ENCODE measurements at places on chromosomes 13 and 19.
A peak's percentile ranks its signal among the peaks of the same experiment; 100 is the strongest.

DNA sequence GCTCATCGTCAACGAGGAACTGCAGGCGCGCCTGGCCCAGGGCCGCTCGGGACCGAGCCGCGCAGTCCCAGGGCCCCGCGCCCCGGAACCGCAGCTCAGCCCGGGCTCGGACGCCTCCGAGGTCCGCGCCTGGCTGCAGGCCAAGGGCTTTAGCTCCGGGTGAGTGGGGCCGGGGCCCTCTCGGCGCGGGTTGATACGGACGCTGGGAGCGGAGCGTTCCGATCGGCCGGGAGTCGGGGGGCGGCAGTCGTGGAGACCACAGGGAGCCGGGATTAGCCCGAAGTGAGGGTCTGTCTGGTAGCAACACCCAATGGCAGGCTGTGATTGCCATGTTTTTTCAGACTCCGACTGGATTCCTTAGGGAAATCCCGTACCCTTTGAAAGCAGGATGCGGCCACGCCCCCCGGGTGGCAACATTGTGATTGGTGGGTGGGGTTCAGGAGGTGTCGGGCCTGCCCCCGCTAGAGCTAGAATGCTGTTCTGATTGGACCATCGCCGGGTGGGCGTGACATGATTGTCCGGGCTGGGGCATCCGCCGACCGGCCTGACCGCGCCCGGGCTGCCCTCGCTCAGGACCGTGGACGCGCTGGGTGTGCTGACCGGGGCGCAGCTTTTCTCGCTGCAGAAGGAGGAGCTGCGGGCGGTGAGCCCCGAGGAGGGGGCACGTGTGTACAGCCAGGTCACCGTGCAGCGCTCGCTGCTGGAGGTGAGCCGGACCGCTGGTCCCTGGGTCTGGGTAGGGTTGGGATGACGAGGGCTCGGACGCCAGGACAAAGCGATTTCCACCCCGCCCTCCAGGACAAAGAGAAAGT is 11.3 kb downstream of the EPS8L1 start:
- DNase-seq = peak; percentile 54

GRCh38 chr19:11373885-11374432 is 507 bp upstream of the SWSAP1 start:
- DNase-seq = peak; percentile 64

DNA sequence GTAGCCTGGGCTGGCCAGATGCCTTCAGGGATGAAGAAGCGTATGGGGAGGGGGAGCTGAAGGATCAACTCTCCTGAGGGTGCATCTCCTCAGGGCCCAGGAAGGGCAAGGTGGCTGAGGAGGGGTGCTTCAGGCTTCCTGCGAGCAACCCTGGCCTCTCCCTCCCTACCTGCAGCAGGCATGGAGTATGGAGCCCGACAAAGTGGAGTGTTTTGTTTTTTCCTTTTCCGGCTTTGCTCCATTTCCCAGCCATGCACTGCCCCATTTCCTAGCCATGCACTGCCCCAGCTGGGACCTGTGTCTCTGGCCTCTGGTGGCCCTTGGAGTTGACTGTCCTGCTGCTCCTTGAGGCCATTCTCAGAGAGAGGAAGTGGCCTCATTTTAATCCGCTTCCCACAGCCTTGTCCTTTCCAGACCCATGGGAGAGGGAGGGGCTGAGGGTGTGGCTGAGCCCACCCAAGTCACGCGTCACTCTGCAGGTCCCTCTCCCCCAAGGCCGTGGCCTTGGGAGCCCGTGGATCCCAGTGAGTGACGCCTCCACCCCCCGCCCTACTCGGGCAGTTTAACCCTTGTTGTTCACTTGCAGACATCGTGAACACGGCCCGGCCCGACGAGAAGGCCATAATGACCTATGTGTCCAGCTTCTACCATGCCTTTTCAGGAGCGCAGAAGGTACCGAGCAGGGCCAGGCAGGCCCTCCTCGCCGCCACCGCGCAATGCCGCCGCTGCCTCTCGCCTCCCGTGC is 34.4 kb downstream of the CAPN12 start:
- no peak for DNase-seq

DNA sequence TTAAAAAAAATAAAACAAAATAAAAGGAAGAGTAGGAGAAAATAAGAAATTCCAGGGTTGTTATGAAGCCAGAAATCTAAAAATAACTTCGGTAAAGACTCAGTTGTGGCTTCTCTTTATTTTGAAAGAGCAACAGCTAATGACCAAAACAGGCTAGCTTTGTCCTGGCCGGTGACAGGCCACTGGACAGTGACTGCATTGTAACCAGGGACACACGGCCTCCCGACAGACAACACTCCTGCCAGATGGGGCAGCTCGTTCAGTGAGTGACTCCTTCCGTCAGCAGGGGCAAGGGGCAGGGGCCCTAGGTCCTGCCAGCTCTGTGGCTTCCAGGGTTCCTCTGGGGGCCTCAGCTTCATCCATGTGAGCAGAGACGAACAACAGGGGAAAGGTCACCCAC is 173.4 kb downstream of the KATNAL1 start:
- DNase-seq = no peak

DNA sequence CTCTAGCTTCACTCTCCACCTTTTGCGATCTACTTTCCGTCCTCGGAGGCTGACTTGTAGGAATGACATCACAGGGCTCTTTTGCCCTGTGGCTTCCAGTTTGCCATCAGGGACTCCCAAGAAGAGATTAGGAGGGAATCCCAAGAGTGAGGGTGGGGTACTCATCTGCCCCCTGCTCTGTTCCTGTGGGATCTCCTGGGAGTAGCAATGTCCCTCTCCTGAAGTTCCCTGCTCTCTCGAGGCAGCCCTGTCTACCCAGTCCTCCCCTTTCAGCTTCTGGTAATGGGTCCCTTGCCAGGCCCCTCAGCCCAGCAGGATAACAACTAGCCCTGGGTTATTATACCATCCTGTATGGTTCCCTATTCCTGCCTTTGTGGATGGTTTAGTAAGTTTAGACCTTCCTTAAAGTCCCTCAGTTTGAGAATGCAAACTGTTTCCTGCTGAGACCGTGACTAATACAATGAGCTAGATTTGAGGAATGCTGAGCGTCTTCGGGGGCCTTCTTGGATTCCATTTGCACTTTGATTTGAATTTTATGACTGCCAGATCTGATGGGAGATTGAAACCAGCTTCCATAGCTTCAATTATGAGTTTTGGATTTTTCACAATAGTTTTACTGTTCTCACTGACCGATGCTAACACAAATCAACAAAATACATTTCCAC is 73.7 kb upstream of the IPO5 start:
- no peak for DNase-seq

DNA sequence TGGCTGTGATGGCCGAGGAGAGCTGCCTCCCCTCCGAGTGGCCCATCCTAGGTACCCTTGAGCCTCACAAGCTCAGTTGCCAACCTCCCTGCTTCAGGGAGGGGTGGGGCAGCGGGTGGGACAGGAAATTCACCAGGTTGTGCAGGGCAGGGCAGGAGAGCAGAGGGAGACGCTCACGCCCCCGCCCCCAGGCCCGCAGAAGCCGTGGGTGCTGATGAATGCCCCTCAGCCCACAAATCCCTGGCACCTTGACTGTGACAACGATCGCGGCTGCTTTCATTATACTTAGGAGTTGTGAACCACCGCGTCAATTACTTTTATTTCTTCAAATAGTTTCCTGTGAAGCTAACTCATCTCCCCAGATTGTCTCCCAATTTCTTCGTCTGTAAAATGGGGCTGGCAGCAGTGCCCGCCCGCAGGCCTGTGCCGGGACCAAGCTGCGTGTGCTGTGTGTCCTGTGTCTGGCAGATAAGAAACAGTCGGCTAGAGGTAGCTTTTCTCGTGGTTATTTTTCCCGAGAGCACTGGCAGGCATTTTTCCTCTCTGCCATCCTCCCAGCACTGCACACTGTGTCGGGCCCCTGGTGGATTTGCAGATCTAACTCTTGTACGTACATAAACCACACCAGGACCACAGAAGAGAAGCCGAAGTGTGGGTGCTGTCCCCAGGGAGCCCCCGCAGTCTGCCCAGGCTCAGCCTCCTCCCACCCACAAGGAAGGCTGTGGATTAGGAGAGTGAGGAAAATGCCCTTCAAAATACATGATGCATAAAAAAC is 7.9 kb upstream of the RASA3 start:
- DNase-seq = no peak

DNA sequence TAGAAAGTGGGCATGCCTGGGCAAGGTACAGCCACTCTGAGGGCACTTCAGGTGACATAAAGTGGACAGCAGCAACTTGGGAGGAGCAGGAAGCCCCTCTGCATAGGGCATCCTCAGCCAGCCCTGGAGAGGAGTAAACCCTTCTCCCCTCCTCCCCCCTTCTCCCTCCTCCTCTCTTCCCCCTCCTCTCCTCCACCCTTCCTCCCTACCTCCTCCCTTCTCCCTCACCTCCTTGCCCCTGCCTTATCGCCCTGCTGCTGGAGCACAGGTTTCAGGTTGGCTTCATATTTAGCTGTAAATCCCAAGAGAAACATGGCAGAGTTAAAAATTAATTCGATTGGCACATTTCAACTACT is 30.5 kb upstream of the ATP12A start:
- no peak for DNase-seq

GRCh38 chr13:110024645-110024980 is 238.2 kb upstream of the IRS2 start:
- DNase-seq = no peak

- no peak for DNase-seq
These were observed 29.5 kb downstream of the ZNF490 start for GRCh38 chr19:12581100-12581499.

DNA sequence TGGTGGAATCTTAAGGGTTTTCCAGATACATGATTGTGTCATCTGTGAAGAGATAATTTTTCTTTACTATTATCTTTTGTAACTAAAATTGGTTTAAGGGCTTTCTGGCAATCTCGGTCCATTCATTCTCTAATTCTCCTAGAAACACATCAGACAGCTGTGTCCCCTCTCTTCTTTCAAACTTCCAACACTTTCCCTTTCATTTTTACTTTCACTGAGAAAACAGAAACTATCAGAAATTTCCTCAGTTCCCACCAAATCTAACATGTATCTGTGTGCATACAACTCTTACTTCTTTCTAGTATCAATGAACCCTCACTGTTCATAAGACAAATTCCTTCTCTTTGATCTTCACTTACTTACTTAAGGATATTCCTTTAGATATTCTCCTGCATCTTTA is 40.2 kb downstream of the KCNRG start:
- DNase-seq = no peak

- no peak for DNase-seq
These were observed 4.6 kb downstream of the FAM187B start for GRCh38 chr19:35223862-35224505.

DNA sequence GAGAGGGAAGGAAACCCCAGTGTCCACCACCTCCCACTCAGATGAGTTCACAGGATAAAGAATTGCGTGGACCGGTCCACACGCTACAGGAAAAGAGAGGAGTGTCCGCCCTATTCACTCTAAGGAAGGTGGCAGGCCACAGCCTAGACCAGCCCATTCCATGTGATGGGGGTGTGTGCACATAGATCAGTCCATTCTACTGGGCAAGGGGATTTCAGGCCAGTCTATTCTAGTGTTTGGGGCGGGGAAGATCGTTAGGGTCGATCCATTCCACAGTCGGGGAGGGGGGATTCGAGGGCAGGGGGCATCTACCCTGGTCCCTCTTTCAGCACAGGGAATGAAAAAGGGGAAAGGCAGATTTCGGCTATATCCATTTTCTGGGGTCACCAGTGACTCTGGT is 7.8 kb downstream of the FIZ1 start:
- DNase-seq = no peak

DNA sequence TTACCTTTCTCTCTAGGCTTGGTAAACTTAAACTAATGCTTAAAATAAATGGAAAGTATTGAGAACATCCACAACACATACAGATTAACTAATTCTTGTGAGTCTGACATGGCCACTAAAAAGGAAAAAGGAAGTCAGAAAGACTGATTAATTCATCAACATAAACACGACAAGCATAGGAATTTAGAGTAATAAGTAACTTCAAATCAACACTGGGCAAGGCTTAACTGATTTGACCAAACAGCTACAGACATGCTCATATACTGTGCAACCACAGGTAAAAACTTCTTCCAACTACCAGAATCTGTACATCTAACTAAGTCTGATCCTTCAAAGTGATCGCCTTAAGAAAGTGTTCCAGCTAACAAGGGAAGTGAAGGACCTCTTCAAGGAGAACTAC is 20.5 kb downstream of the UGGT2 start:
- DNase-seq = no peak

- DNase-seq = no peak
These were observed 19.0 kb downstream of the FNDC3A start for GRCh38 chr13:48994706-48995105.

DNA sequence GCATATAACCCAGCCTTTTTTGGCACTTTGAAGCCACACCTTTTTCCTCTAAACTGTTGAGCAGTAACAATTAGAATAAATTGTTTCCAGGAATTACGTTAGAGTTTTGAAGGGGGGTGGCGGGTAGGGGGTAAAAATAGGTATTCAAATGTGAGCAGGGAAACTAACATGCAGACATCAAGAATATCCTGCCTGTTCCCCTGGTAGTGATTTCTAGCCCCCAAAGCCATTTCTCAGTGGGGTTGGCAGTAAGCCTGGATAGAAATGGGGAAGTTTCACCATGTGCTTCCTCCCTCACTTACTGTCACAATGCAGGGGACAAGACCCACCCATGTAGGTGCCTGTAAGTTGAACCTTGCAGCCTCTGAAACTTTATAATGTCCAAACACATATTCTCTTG is 3.8 kb downstream of the DOCK9 start:
- DNase-seq = peak; percentile 87

GRCh38 chr19:31633014-31633413 is 283.8 kb upstream of the TSHZ3 start:
- DNase-seq = no peak

DNA sequence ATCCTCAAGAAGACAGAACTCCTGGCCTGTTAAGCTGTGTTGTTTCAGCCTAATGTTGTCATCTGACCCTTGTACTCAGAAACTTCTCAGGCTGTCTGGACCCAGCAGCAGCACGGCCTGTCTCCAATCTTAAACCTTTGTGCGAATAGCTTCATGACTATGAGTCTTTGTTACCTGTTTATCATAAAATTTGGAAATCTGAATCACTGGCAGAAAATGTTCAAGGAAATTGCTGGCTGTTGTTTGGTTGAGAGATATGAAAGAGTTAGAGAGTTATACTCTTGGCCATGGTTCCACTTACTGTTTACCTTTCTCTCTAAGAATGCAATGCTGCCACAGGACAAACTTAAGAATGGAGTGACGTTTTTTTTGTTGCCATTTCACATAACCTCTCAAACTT is 59.6 kb downstream of the EFNB2 start:
- DNase-seq = no peak

DNA sequence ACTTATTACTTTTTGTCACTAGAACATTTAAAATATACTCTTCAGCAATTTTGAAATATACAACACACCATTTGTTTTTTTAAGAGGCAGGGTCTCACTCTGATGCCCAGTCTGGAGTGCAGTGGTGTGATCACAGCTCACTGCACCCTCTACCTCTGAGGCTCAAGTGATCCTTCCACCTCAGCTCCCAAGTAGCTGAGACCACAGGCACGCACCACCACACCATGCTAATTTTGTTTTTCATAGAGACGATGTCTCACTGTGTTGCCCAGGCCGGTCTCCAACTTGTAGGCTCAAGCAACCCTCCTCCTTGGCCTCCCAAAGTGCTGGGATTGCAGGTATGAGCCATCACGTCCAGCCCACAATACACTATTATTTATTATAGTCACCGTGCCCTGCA is 2.6 kb downstream of the IGFL2 start:
- DNase-seq = no peak

GRCh38 chr13:44575741-44576350 is at the start of gene TSC22D1:
Gene TSC22D1 (minus strand): TSS chr13:44576330. CDS start chr13:44576074, 256 bp downstream.
- peak; percentile 60 for DNase-seq

Data from common myeloid progenitor, CD34-positive (primary cell).